ENCODE measurements at places on chromosomes 3 and 15. TPM values are rescaled to one million over a fixed set of nuclear protein-coding genes. Genes with fewer than 3 reads are reported as not detected.

DNA sequence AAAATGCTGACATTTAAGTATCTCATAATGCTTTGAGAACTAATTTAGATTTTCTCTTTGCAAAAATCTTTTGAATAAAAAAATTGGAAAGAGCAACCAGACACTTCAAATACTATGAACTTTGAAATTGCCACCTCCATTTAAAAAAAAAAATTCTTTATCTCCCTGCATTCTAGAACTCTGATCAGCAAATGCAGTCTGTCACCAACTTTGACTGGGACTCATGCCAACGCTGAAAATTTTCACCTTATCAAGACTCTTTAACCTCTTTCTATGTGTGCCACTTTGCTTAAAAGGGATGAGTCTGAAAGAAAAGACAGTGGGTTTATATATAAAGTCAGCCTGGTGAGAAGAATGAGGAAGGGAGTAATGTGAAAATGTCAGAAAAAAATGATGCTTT is 191.2 kb upstream of the ARPP21 start:
- DNase-seq = no peak

- DNase-seq = no peak
Observed at GRCh38 chr3:146020969-146021368, 140.0 kb downstream of the PLOD2 start.

DNA sequence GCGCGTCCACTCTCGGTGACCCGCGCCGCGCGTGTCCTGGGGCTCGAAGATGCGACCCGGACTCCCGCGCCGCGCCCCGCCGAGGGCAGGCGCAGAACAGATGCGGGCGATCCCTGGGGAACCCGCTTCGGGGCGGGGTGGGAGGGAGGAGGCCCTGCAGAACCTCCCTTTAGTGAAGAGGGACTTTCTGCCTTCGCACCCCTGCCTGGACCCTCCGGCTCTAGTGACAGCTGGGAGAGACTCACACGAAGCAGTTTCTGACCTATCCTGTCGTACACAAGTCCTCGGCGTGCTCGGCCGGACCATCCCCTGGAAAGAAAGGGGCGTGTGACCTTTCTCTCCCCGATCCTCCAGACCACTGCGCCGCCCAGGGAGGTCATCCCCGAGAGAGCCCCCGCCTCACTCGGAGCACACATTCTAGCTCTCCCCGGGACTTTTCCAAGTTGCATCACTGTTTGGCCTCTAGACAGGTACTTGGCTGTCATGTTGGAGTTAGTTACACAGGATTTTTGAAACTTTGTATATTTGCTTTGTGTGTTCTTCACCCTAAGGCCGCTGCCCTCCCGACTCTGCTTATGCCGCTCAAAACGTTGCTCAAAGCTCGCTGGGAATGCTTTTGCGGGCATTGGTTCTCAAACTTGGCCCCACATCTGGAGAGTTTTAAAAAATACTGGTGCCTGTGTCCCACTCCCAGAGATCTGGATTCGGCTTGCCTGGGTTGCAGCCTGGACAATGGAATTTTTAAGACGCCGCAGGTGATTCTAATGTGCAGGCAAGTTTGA is 582 bp downstream of the CGNL1 start:
- DNase-seq = no peak

- no peak for DNase-seq
Observed at GRCh38 chr15:92687746-92688145, 32.2 kb upstream of the FAM174B start.

GRCh38 chr3:132818251-132818650 is 96.0 kb upstream of the NPHP3 start:
- DNase-seq = no peak

- DNase-seq = peak; percentile 38
Observed at GRCh38 chr3:53346514-53346913, 829 bp downstream of the DCP1A start.

DNA sequence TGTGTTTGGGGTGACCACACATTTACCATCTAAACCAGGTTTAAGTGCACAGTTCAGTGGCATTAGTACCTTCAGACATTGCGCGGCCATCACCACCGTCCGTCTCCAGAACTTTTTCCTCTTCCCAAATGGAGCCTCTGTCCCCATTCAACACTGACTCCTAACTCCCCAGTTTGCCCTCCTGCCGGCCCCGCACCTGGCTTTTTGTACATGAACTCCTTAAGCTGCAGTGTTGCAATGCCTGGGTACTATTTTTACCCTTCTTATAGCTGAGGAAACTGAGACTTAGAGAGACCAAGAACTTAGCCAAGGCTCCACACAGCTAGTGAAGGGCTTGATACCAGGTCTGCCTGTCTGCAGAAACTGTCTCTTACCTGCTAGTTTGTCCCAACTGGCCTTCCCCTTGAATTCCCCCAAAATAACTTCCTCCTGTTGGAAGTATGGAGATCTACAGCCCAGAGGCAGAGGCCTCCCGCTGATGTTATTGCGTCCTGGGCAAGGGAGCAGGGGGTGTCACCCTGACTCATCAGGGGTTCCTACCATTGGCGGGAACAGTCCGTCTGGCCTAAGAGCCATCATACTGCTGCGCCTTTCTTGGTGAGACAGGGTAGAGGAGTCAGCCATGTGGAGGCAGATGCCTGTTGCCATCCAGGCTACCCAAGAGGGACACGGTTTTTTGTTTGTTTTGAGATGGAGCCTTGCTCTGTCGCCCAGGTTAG is 65.6 kb downstream of the GRIP2 start:
- DNase-seq = no peak

DNA sequence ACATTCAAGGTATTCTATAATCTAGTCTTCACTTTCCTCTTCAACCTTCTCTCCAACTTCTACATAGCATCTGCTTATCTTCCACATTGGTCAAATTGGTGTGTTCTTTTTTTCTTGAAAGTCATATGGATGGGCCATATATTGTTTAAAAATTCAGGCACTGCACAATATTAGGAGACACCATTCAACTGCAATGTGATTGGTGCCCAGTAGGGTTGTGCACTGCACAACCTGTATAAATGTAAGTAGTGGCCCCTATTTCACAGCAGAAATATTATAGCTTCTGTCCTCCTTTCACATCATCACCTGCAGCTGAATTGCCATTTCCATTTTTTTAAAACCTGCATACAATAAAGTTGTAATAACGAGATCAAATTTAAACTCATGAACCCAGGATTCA is 18.1 kb upstream of the GOLIM4 start:
- no peak for DNase-seq

DNA sequence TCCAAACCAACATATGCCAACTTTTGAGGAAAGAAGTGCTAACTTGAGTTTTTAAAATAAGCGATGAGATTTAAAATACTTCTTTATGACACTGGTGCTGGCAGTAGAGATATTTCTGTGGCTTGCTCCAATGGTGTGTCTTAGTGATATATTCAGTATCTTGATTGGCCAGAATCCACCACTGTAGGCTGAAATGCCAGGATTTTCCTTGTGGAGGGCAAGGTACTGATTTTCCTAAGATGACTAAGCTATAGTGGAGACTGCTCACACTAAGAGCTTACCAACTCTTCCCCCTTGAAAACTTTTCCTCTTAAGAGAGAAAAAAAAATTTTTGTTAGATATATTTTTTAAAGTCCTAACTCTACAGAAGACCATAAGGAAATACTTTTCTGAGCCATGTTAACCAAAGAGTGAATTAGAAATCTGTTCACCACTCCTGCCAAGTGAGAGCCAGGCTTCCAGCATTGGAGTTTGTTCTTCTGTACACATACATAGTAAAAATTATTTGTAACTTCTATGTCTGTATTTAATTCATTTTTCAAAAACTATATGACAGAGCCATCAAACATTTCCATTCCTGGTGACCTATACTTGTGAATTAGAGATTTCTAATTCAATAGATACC is 109.1 kb downstream of the PPP2R3A start:
- peak; percentile 33 for DNase-seq

DNA sequence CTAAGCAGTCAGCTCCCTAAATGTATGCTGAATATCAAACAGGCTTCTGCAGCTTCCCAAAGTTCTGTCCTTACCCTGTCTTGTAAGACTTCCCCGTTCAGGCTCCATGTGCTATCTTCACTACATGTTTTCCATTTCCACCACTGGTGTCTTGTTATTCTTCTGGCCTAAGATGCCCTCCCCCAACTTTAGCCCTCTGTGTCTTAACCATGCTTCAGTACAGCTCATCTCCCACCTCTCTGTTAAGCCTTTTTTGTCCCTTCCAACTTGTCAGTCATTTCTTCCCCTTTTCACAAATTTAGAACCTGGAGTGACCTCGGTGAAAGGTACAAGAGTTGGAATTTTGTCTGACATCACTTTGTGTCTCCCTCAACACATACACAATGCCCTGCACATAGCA is 151.7 kb upstream of the TBL1XR1 start:
- no peak for DNase-seq

Gene CLRN1
- total RNA-seq = 3.4 TPM

Gene UCN2
- 1.9 TPM for total RNA-seq

Gene GAP43
- total RNA-seq = 0.96 TPM

Gene IL20RB
- 2.9 TPM for total RNA-seq

Gene EIF1B
- total RNA-seq = 49.4 TPM

Gene REC114
- total RNA-seq = not detected

Gene LEKR1
- 8.4 TPM for total RNA-seq

Gene C15orf62
- total RNA-seq = 0.24 TPM

Gene PLCH1
- 5.1 TPM for total RNA-seq
